ENCODE measurements at places on chromosomes 6 and 20. TPM values are rescaled to one million over a fixed set of nuclear protein-coding genes. Genes with fewer than 3 reads are reported as not detected.

SLX4IP gene
- 7.9 TPM for total RNA-seq

GRCh38 chr6:11424395-11425034 is 113.0 kb upstream of the TMEM170B start:
- no peak for DNase-seq

DNA sequence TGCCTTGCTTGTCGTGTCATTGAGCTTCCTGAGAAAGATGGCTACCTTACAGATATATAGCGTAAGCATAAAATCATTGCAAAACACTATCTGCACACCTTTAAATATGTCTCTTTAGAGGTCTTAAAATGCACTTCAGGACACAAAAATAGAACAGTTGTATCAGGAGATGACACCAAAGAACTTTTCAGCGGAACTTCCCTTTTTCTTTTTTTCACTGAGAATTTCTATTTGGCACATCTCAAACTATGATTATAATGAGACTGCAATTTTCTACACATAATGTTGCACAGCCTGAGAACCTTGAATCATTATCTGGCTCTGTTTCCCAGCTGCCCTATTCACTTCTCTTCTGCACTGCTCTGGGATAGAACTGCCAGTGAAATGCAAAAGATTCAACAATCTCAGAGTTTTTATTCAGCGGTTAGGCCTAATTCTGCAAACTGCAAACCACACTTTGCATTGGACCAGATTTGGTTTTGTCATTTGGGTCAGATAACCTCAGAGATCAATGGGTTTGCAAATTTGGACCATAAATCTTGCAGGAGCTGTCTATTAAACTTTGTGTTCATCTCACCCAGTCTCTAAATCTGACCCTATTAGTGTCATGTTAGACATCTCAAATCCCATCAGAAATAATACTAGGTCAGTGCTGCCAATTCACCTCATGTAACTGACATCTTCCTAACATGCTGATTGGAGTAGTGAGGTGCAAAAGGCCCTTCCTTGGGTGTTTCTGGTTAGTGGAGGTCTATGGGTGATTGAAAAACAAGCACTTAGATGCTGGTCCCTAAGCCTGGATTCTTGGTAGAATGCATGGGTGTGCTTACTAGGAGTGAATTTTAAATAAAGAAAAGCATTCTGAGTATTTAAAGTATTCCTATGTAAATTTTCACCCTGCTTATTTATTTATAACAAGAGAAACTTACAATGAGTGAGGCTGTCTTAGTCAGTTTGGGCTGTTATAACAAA is 382.7 kb downstream of the UTRN start:
- DNase-seq, result no peak

CD93 gene
- total RNA-seq, result not detected

DNA sequence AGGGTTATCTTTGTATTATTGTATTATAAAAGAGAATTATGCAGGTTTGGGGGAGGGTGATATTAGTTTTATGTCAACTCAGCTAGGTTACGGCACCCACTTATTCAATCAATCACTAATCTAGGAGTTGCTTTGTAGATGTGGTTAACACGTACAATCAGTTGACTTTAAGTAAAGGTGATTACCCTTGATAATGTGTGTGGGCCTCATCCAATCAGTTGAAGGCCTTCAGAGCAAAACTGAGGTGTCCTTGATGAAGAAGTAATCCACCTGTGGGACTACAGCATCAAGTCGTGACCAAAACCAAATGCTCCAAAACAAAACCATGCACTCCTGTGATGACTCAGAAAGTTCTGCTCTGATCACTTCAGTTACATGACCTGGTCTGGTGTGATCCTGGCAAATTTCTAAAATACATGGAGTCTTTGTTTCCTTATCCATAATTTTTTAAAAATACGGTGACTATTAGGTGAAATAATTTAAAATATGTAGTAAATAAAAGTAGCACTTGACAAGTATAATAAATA is 114.1 kb downstream of the IYD start:
- no peak for DNase-seq

- no peak for DNase-seq
These were observed 372 bp downstream of the KIAA0408 start for GRCh38 chr6:127458817-127459216.

DNA sequence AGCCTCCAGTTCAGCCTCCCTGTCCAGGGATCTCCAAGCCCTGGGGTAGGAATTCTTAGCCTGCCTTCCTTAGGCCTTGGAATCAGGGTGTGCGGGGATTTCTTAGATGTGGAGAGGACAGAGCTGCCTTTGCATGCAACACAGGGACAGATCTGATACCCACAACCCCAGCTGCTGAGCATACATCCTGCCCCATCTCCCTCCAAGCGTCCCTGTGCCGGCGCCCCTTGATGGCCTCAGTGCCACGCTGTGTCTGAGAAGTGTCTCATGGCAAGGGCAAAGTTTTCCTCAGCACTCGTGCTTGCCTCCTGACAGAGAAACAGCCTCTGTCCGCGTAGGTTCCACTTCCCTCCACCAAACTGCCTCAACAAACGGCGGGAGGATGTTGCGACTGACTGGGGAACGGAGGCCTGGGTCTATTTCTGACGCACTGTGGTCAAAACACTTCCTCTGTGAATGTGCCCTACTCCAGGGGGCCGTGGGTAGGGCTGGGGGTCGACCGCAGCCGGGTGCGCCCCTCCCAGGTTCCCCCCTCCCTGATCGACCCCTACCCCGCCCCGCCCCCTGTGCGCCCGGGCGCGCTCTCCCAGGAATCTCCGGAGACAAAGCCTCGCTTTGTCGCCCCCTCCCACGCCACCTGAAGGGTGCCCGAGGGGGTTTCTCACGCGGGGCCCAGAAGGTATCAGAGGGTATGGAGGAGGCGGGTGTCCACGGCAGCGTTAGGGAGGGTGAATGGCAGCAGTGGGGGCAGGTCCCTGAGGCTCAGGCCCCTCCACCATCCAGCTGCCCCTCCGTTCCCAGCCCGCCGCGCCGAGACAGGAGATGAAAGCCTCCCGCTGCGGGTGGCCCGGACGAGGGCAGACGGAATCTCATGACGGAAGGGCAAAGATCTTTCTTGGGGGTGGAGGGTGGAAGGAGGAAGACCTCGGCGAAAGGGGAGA is 806 bp downstream of the MICAL1 start:
- DNase-seq, result no peak

PRND gene
- not detected for total RNA-seq

GPR6 gene
- 0.20 TPM for total RNA-seq

GRCh38 chr6:106247293-106247692 is 78.3 kb downstream of the ATG5 start:
- DNase-seq, result no peak

GRCh38 chr20:49675368-49676151 is 38.1 kb downstream of the B4GALT5 start:
- no peak for DNase-seq

ADGB gene
- total RNA-seq, result not detected

ATP9A gene
- 11.5 TPM for total RNA-seq

DNA sequence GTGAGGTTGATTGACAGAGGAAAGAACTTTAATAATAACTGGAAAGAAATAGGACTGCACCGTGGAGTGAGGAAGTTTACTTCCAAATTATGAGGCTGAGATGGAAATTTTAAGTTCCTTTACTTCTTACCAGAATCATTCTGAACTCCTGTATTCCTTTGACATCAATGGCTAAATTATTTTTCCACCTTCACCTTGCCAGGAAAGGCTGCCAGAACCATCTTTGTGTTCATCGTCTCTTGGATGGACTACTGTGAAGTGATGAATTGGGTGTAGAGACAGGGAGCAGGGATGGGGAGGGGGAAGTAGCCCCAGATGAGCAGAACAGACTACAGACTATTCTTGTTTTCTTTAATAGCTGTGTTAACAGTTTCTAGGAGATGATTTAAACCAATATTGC is 102.1 kb upstream of the CEP162 start:
- no peak for DNase-seq

- DNase-seq, result no peak
These were observed 33.2 kb downstream of the SERPINB6 start for GRCh38 chr6:2938004-2938631.

DNA sequence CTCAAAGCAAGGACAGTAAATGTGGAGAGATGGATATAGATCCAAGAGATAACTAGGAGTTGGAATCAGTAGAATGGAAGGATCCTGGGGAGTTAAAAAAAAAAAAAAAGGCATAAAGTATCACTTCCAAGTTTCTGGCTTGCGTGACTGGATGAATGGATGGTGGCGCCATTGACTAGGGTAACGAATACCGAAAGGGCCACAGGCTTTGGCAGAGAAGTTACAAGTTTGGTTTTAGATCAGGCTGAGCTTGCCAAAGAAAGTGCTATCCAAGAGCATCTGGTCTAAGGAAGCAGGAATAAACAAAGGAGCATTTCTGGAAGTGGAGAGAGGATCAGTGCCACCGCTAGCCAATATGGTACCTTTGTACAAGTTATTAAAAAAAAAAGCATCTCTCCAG is 17.5 kb downstream of the L3MBTL1 start:
- no peak for DNase-seq

SLA2 gene
- total RNA-seq, result 0.13 TPM

DNA sequence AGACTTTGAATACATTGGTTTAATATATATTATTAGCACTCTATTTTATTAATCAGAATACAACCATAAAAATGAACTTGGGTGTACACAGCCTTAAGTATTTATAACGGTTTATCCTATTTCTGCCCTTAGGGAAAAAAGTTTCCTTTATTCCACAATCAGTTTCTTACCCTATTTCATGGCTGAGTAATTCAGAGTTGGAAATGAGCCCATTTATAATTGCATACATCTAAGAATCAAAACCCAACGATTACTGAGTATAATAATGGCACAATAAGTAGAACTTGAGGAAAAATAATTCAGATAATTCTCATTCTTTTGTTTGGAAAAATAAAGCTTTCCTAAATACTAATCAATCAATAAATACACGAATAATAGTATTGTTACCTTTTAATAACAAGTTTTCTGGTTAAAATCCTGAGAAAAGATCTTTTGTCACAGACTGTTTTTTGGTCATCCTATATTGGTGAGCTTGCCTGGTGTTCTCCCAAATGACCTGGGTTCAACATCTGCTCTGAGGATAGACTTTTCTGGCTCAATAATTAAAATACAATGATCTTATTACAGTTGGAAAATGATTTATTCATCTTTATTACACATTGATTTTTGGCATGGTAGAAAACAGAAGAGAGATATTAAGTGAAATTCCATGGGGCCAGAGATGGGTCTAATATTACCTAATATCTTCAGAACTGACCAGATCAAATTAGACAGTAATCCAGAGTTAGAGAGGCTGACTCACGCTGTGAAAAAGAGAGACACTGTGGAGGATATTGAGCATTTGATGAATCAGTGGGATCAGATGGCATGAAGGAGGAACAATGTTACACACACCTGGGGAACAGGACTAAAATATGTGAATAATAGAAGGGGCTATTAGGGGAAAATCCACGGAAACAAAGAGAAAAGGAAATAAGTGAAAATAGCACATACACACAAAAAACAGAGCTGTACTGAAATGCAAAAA is 162.1 kb upstream of the TBX18 start:
- DNase-seq, result no peak

DNA sequence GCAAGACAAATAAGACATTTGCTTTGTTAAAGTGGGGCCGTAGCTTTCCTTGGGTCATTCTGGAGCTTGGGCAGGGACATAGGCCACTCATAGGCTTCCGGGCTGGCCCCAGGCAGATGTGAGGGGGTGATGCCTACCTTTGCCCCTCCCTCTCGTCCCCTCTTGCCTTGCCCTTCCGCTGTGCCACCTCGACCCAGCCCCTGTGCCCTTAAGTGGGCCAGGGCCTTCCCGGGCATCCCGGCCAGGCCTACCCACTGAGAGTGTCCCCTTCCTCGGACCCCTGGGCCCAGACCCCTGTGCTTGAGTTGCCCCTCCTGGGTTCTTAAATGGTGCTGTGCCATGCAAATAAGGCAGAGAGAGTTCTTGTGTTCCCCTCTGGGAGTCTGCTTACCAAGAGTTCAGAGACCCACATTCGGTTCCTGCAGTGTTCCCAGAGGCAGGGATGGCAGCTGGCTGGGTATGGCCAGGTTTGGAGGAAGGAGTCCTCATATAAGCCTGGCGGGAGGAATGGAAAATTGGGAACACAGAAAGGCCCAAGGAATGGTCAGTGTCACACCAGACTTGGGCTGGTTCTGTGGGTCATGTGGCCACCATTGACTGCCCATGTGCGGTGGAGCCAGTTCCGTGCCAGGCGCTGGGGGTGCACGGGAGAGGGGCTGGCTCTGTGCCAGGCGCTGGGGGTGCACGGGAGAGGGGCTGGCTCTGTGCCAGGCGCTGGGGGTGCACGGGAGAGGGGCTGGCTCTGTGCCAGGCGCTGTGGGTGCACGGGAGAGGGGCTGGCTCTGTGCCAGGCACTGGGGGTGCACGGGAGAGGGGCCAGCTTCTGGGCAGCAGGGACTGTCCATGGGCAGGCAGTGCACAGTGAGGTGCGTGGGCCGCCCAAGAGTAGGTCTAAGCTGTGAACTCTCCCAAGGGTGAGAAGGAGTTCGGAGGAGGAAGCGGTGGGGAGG is 173.5 kb upstream of the SNX9 start:
- no peak for DNase-seq

RUNX2 gene
- total RNA-seq, result 0.26 TPM

All from H9 (cell line).